ENCODE measurements at places on chromosomes 7 and 10.

DNA sequence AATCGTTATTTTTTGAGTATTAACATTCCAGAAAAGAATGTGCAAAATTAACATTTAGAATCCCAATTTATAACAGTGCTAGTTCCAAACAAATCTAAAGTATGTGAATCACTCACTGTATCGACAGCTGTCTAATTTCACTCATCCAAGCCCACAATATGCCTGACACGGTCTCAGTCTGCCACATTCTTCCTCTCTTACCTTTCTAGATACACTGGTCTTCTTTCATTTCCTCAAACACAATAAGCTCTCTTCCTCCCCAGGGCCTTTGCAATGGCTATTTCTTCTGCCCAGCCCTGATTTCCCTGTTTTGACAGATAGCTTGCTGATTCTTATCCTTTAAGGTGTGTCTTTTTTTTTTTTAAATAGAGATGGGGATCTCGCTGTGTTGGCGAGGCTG, 48.8 kb downstream of the UBE2H start:
- DNase-seq, result no peak

GRCh38 chr7:78662939-78663338, 790.5 kb downstream of the MAGI2 start:
- no peak for DNase-seq

DNA sequence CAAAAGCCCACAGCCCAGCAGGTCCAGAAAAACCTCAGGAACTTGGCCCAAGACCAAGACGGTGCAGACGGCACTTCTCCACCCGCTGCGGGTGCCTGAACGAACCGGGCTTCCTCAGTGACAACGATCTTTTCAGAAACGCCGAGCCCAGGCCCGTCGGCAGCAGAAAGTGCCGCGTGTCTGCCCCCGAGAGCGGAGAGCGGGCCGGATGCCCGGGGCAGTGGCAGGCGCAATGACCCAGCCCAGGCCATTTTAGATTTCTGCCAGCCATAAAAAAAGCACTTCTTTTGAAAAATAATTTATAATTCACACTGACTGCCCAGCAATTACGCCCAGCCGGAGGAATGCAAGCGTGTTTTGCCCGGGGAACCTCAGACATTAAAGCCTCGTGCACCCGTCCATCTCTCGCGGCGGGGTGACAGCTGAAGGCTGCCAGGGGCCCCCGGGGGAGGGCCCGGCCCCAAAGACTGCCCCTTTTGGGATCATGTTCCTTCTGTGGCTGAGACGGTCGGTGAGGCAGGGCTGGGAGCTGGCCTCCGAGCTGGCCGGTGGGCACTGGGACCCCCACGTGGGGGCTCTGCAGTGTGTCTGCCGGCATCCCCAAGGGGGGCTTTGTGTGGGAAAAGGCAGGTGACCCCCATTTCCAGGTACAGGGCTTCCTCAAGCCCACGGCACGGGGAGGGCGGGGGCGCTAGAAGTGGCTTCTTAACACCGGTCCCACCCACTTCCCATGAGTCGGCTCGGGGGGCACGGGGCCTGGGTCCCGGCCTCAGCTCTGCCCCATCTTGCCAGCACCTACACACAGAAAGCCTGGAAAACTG, 71.3 kb upstream of the PDGFA start:
- DNase-seq, result no peak

DNA sequence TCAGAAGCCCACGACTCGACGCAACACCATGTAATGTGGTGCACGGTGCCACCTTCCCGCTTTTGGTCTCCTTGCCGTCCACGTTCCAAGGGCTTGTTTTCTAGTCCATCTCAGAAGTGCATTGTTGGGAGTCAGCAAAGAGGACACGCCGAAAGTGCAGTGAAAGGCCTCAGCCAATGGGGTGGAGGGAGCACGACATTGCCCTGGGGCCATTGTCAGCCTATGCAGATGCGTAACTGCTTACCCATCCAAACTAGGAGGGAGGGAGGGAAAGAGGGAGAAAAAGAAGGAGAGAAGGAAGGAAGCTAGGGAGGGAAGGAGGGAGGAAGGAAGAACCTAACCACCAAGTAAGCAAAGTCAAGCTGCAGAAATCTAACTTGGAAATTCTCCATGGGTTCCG, 202.4 kb downstream of the CCDC3 start:
- no peak for DNase-seq

- DNase-seq, result no peak
Measured at GRCh38 chr10:119917777-119918176, 25.2 kb downstream of the SEC23IP start.

GRCh38 chr10:110431659-110432058, 66.0 kb upstream of the DUSP5 start:
- no peak for DNase-seq

DNA sequence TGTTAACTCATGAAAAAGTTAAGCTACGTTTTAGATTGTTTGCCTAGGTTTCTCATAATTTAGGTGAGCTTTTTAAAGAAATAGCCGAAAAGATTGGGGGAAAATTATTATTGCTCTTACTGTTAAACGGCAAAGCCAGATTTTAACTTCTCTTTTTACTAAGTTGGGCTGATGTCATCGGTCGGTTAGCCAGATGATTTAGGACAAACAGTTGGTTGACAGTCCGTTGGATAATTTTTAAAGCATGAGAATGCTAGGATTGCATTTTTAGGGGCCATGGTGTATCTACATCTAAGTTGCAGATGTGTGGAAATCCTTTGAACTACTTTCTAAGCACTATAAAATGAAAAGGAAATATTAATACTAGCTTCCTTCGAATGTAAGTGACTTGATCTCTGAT, 280.9 kb upstream of the AKR1E2 start:
- DNase-seq, result no peak

GRCh38 chr7:73599916-73600315, 21.5 kb upstream of the TBL2 start:
- no peak for DNase-seq

- no peak for DNase-seq
Measured at GRCh38 chr10:82242778-82243177, 367.8 kb downstream of the NRG3 start.

Measured in effector CD4-positive, alpha-beta T cell (primary cell).